Left kidney (tissue), 8 donors: ENCODE measurements at places on chromosomes 1 and 21.

DNA sequence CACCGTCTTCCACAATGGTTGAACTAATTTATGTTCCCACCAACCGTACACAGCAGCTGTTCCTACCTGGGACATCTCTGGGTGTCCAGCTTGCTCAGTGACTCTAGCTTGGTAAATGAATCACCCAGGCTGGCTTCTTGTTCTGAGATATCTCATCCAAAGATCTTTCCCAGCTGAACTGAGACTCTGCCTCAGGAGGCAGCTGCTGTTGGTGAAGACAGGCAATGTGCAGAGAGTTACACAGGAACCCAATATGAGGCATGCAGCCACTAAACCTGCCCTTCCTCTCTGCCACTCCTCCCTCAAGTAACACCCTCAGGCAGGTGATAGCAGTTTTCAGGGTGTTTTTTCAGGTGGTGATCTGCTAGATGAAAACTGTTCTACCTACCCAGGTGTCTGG lies 14.0 kb upstream of the FOXO6 start:
- DNase-seq, result no peak

DNA sequence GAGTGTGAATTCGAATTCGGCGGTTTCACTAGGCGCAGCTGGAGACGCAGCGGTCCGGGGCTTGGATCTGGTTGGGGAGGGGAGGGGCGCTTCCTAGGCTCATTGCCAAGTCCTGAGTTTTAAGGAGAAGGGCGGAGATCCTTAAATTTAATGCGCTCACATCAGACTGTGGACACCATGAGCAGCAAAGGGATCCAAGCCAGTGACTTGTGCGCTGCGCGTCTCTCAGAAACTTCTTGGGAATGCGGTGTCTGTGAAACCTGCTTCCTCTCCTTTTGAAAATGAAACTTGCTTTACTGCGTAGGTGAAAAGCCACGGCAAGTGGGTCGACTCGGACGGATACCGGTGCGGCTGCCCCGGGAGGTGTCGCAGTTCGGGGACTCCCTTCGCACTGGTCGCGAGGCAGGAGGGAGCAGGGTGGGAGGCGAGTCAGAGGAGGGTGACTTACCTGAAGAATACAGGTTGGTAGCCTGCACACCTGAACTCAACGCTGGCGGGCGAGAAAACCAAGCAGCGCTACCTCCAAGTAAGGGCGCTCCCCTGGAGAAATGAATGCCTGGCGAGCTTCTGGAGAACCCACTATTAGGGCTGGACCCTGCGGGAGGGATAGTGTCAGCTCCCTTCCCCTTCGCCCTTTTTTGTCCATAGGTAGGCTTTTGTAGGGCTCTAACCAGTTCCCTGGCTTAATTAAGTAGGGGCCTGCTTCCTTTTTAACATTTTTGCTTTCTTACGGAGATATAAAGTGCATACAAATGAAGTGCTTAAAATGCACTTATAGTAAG lies 992 bp downstream of the TENT5C start:
- peak; percentile 55 for DNase-seq

- peak; percentile 28 for DNase-seq
These were observed 1204.6 kb upstream of the TMPRSS15 start for GRCh38 chr21:19608101-19608621.

DNA sequence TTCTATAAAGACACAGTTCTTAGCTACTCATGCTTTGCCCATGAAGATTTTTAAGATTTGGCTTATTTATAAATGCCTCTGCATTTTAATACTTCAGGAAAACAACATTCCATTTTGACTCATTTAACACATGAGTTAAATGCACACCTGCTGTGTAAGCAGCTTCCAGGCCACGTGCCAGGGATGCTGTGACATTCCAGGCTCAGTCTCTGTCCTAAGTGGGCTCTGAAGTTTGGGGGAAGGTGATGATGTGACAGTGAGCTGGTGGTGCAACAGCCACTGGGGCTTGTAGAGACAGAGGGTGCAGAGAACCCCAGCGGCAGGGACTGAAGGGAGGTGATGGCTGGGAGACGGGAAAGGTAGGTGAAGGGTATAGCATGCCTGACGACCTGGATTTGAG lies 40.7 kb downstream of the HHAT start:
- DNase-seq, result no peak

DNA sequence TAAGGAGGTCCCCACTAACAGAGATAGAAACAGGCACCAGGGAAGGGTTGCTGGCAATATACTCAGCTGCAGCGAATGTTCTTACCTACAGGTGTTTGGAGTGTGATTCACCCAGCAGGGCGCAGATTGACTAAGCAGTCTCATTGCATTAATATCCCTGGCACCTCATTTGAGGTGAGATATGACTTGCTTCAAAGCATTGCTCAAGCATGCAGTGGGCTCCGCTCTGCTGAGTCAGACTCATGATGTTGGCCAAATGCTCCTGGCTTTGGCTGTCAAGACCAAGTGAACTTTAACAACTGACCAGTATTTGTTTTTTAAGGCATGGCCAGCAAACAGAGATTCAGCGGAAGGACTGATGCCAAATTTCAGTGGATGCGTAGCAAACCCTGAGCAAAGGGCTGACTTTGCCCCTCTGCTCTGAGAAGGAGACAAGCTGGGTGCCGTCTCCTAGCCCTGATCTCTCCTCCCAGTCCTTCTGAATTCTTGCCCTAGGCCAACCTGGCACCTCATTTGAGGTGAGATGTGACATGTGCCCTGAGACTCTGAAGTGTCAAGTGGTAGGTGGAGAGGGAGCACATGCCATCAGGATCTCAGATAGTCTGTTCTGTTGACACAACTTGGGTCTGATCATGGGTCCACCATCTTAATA lies 187.1 kb upstream of the COA6 start:
- no peak for DNase-seq

GRCh38 chr1:21874778-21875547 lies 62.1 kb downstream of the HSPG2 start:
- DNase-seq, result no peak

DNA sequence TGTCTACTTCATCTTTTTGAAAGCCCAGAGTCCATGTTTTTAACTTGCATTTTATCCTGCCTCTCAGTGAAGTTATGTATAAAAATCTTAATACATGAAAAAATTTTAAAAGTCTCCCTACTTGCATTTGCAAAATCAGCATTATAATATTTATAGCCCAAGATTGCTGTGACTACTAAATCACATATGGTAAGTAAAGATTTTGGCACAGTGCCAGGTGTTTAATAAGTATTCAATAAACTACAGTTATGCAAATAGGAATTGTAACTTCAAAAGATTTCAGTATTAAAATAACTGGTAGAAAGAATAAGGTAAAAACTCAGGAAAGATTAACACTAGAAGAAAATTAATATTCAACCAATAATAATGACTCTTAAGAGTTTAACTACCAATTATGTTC lies 641.7 kb downstream of the LRRIQ3 start:
- no peak for DNase-seq

GRCh38 chr1:184513966-184514365 lies 127.1 kb downstream of the C1orf21 start:
- DNase-seq, result no peak

DNA sequence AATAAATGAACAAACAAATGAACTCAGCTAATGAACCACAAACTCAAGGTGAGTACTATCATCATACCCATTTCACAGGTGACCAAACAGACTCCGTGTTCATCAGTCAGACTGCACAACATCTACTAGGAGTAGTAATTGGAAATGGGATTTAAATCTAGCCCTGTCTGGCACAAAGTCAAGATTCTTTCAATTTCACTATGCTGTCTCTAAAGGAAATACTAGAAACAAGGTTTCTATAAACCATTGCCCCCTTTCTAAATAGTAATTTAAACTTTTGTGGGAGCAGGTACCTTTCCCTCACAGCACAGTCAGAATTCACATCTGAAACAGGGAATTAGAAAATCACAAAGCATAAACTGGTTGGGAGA lies 160.3 kb downstream of the TGFBR3 start:
- no peak for DNase-seq

GRCh38 chr1:32413507-32414185 lies 19.4 kb upstream of the BSDC1 start:
- no peak for DNase-seq

GRCh38 chr21:24112020-24112419 lies 1495.3 kb downstream of the MRPL39 start:
- DNase-seq, result no peak

- DNase-seq, result no peak
These were observed 244.6 kb upstream of the NEGR1 start for GRCh38 chr1:72526926-72527325.
